NCI-H510A treated with DMSO at 0.1 percent for 48 hours (cell line): ENCODE measurements at places on chromosomes 1 and 21.

- DNase-seq: no peak
Measured at GRCh38 chr1:206421616-206422340, 48.5 kb upstream of the IKBKE start.

DNA sequence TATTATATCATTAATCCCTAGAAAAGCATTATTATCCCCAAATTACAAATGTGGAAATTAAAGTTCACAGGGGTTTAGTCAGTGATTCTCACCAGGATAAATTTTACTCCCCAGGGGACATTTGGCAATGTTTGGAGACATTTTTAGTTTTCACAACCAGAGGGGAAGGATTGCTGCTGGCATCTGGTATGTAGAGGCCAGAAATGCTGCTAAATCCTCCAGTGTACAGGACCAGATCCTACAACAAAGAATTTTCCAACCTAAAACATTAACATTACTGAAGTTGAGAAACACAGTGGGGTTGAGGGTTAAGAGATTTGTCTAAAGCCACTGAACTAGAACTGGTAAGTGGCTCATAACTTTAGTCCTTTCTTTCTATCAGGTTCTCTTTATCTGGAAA, 162.0 kb upstream of the SYT6 start:
- DNase-seq: no peak

DNA sequence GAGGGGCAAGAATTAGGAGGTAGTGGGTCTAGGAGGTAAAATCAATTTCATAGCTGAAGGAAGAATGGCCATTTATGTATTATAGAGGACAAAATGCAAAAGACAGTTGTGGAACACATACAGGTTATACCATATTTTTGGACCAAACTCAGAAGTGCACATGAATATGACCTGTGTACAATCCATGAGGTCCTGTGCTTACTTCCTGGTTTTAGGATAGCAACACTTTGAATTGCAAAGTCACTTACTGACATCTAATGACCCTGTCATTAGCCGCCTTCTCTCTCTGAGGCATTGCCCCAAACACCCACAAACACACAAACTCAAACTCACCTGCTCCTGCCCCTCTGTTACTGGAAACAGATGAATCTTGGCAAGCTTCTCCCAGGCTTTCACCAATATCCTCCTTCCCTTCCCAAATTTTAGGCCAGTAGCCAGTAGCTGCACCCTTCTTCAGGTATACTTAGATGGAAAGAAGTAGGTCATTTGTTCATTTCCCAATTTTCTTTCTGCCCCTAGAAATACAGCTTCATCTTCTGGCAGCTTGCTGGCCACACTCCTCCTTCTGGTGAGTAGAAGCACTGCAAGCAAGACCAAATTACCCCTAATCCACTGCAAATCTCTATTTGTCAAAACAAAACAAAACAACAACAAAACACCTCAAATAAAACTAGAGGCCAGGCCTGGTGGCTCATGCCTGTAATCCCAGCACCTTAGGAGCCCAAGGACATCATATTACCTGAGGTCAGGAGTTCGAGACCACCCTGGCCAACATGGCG, 13.7 kb upstream of the RPL5 start:
- no peak for DNase-seq

- DNase-seq: no peak
Measured at GRCh38 chr1:47847763-47848162, 149.4 kb downstream of the TRABD2B start.

DNA sequence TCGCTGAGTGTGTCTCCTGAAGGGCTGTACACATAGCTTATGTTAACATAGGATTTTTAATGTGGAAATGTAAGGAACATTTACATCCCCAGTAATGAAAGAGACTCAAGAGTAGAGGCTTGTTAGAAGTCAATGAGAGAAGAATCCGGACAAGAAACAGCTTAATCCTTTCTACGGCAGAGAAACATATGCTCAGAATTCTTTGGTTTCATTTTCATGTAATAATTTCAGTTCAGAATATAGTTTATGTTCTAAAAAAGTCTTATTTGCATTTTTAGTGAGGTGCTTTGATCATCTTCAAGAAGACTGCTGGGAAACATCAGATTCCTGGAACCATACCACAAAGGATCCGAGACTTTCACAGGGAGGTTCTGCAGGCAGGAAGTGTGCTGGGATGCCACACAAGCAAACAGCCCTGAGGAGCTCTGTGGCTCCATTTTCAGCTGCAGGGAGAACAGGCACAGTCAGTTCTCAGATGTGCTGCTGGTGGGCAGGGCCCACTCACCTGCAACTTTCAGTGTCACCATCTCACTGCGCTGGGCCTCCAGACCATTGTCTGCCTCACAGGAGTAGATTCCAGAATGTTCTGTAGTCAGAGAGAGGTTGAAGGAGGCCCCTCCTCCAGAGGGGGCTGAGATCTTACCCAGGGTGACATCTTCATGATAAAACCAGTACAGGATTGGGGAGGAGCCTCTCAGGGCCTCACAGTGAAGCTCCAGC, 28.4 kb downstream of the FCRL5 start:
- no peak for DNase-seq

GRCh38 chr1:150109586-150109985, 40.1 kb upstream of the PLEKHO1 start:
- DNase-seq: no peak

DNA sequence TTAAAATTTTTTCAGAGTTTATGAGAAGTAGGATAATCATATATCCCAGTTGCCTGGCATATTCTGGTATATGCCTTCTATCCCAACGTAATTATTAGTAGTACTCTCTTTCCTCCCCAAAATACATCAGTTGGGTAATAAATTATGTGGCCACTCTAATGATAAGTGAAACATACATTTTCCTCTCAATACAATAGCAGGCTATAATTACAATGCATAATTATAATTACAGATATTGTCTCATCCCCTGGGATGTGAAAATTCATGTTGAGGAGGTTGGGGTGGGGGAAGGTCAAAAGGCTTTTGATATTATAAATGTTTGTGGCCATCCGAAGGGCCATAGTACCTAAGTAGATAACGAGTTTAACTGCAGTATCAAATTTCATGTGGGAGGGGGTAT, 277.1 kb downstream of the ST6GALNAC3 start:
- no peak for DNase-seq

GRCh38 chr1:156540955-156541354, 31.4 kb downstream of the IQGAP3 start:
- no peak for DNase-seq

GRCh38 chr21:44874497-44875315, 1.2 kb upstream of the PTTG1IP start:
- DNase-seq: no peak

DNA sequence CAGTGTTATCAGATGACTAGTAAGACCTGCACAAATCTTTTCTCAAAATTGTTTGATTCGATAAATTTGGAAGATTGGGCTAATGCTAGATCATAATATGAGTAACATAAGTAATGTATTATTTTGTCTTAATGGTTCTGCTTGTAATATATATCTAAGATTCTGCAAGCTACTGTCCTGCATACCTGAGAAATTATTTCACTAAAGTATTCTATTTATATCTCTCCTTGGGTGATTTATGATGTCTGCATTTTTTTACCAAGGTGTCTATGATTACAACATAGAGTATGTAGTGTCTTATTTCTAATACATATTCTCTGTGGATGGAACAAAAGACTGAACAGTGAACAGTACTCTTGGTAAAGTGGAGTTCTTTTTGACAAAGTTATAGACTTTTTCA, 166.6 kb downstream of the CLEC20A start:
- no peak for DNase-seq
